ENCODE measurements at places on chromosomes 5 and 9. TPM values are rescaled to one million over a fixed set of nuclear protein-coding genes. Genes with fewer than 3 reads are reported as not detected.

DNA sequence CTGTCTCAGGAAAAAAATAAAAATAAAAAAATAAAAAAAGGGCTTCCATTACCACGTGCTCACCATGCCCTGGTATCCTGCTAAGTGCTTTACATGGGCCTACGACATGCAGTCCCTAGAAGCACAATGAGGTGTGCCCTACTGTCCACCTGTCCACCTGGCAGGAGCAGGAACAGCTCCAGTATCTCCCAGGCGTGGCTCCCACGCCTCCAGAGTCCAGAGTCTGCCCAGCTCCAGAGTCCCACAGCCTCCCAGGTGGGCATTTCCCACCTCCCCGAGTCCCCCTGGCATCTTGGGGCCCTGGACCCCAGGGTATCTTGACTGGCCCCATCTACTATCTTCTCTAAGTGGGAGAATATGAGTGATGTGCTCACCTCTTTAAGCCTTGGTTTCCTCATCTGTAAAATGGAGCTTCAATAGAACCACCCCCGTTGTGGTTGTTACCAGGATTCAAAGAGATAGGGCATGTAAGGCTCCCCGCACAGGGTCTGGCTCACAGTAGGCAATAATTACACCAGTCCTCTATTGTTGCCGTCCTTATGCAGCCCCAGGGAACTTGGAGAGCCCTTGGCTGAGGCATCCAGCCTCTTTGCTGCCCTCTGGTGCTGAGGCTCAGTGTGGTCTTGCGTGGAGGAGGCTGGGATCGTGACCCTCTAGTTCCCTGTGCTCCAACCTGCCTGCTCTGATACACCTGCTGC, 8.9 kb downstream of the CXCL14 start:
- H3K4me3 ChIP-seq: no peak overlapping the region
- no peaks in the 10 kb centered on the region for H3K36me3 ChIP-seq
- H3K27ac ChIP-seq: no peak overlapping the region

GZMA gene
- not detected for total RNA-seq

SLCO4C1 gene
- not detected for total RNA-seq

GRCh38 chr9:28073270-28073669, 500.0 kb upstream of the C9orf72 start:
- peak; percentile 62 for DNase-seq
- H3K4me3 ChIP-seq: no peak overlapping the region
- no peaks in the 10 kb centered on the region for H3K27me3 ChIP-seq
- no peaks in the 10 kb centered on the region for H3K4me1 ChIP-seq
